Activated CD4-positive, CD25-positive, alpha-beta regulatory T cell treated with anti-CD3 and anti-CD28 coated beads, Interleukin-2, amount 50 U/mL, for 72 hours (primary cell): ENCODE measurements at places on chromosomes 13 and 19.

- DNase-seq, result no peak
Observed at GRCh38 chr19:49119411-49120324, at the start of gene PPFIA3. TSS of gene PPFIA3 (plus strand) at chr19:49119544. CDS start at chr19:49127874, 8,330 bp downstream.

DNA sequence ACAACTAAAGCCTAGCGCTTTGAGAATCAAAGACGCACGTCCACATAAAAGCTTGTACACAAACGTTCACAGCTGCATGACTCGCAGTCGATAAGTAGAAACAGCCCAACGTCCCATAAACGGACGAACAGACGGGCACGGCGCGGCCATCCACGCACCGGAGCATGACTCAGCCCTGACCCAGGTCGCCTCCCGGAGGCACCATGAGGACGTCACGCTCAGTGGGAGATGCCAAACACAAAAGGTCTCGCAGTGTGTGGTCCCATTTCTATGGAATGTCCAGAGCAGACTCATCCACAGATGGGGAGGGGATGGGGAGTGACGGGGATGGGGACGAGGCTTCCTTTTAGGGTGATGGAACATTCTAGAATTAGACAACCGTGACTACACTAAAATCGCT is 9.4 kb downstream of the POLRMT start:
- DNase-seq, result no peak

GRCh38 chr13:43441899-43442499 is 344.8 kb downstream of the ENOX1 start:
- DNase-seq, result no peak

- no peak for DNase-seq
Observed at GRCh38 chr19:48755084-48755641, at the start of gene FGF21. TSS of gene FGF21 (plus strand) at chr19:48755524. CDS start at chr19:48756237, 713 bp downstream.

DNA sequence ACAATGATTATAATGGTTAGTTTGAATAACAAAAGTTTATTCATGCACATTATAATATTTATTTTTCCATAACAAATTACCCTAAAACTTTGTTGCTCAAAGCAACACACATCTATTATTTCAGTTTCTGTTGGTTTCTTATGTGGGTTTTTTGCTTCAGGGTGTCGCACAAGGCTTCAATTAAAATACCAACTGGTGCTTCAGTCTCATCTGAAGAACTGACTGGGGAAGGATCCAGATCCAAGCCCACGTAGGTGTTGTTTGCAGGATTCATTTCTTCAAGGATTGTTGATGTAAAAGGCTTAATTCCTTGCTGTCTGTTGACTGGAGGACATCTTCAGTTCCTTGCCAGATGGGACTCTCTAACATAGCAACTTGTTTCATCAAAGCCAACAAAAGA is 747.2 kb upstream of the PCDH20 start:
- no peak for DNase-seq

- DNase-seq, result no peak
Observed at GRCh38 chr13:105406551-105406950, 1128.9 kb downstream of the EFNB2 start.

GRCh38 chr13:111156421-111156820 is 41.3 kb downstream of the ARHGEF7 start:
- DNase-seq, result no peak

DNA sequence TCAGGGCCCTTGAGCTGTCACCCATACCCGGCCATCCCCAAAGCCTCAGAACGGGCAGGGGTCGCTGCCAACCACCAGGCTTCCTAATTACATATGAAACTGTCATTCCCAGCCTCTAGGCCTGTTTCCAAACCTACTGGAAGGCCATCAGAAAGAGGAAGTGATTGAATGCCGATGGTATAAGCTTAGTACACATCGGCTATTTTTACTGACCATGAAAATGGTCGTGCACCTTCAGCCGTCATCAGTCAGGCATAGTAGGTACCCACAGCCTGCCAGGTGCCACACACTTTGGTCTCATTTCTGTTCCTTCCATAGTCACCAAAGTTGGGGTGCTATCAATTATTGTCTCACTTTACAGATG is 10.2 kb downstream of the KRI1 start:
- DNase-seq, result no peak

DNA sequence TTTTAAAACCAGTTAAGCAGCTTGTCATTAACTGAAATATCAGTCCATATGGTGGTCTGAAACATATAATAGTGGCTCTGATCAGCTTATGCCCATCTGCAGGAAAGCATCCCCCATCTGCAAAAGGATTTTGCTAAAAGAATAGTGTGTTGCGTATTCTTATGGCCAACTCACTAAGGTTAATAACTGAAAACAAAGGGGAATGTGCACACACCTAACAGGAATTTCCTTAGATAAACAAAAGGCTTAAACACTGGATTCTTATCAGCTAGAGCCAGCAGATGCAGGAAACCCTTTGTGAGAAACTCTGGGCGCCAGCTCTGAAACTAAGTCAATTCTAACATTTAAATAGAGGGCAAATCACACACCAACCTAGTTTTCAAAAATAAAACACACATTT is 22.1 kb downstream of the VPS36 start:
- no peak for DNase-seq

GRCh38 chr13:25179011-25179410 is 6.9 kb upstream of the AMER2 start:
- DNase-seq, result no peak

DNA sequence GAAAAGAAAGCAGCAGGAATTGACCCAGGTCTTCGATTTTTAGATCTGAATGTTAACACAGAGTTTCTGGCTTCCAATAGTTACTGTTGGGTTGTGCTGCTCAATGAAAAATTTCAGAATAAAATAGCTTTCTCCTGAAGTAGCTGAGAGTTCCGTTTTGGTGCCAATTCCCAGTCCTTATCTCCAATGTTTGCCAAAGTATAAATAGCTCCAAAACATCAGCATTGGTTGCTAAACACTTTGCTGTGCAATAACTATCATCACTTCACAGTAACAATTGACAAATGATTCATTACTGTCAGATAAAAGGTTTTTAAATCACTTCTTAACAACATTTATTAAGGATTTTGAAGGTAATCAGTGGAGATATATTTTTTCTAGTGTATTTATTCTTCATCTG is 446.0 kb downstream of the PCDH20 start:
- DNase-seq, result no peak

- DNase-seq, result no peak
Observed at GRCh38 chr19:18488403-18488723, 33.5 kb downstream of the ELL start.

GRCh38 chr19:39052243-39052746 is 19.9 kb upstream of the FBXO27 start:
- DNase-seq, result peak; percentile 79

DNA sequence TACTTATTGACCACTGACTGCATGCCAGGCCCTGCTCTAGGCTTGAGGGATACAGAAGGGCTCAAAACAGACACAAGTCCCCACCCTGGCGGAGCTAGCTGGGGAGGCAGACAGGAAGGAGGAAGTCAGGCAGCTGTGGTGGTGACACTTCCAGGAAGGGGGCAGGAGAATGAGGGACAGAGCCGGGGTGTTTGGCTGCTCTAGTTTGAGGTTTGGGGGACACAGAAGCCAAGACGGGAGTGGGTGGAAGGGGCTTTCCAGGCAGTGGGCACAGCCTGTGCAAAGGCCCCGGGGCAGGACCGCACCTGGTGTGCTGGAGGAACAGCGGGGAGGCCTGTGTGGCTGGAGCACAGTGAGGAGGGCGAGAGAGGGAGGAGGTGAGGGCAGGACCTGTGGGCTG is 4.0 kb downstream of the MRPL54 start:
- DNase-seq, result no peak

DNA sequence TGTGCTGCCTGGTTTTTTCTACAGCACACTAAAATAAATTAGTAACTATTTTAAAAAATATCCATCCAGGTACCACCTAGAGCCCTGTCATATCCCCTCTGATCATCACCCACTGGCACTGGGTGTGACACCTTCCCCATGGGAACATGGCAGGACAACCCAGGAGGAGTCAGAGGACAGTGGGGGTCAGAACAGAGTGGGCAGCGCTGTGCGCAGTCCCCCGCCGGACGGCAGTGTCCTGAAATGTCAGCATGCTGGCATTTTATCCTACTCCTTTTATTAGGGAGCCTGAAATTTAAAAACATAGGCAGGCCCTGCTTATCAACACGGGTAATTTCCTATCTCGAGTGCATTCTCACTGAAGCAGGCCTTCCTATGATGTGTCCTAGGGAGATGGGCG is 42.1 kb upstream of the GAS6 start:
- peak; percentile 3 for DNase-seq

DNA sequence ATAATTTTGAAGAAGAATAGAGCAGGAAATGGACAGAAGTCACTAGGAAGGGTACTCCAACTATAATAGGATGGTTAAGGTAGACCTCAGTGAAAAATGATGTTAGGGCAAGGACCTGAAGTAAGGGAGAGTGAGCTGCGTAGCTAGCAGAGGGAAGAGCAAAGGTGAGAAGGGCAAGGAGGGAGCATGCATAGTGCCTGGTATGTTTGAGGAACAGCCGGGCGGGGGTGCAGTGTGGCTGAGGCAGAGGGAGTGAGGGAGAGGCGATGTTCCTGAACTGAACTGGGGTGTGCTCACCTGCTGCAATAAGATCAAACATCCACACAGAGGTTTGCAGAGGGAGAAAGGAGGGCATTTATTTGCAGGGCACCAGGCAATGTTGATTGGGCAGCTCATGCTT is 110.4 kb downstream of the DNAJC15 start:
- DNase-seq, result no peak

- DNase-seq, result no peak
Observed at GRCh38 chr13:51298812-51299211, 40.7 kb upstream of the SERPINE3 start.

DNA sequence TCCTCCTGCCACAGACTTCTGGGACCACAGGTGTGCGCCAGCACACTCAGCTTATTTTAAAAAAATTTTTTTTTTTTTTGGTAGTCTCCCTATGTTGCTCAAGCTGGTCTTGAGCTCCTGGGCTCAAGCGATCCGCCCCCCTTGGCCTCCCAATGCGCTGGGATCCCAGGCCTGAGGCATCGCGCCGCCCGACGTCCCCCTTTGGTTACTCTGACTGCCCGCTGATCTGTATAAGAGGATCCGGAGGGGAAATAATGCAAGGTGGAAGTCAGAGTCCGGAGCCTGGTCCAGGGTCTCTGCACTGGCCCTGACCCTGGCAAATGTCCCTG is 486 bp upstream of the ZNF805 start:
- no peak for DNase-seq

GRCh38 chr19:24052811-24053210 is 34.2 kb upstream of the ZNF254 start:
- DNase-seq, result no peak

DNA sequence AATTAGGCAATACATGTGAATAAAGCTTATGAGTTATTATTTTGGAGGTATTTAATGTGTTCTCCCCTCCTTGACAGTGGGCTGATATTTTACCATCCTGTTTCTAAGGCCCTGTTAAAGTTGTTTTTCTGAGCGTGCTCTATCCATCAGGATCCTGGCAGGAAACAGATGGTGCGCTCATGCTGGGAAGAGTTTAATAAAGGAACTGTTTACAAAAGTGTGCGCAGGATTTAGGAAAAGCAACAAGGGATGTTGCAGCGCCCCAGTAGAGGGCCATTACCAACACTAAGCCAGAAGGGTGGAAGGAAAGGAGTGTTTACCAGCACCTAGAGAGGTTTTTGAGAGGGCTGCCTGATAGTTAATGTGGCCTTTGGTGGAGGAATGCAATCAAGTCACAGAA is 374.5 kb downstream of the KCNRG start:
- no peak for DNase-seq

- no peak for DNase-seq
Observed at GRCh38 chr13:63643543-63643942, 2227.9 kb upstream of the PCDH20 start.

- DNase-seq, result no peak
Observed at GRCh38 chr19:29413435-29413834, 112.4 kb upstream of the VSTM2B start.

GRCh38 chr13:95763601-95764000 is 86.7 kb downstream of the DNAJC3 start:
- no peak for DNase-seq

- no peak for DNase-seq
Observed at GRCh38 chr13:91930687-91931086, 532.3 kb downstream of the GPC5 start.

- peak; percentile 21 for DNase-seq
Observed at GRCh38 chr19:39936020-39936419, 1.6 kb upstream of the FCGBP start.

- DNase-seq, result no peak
Observed at GRCh38 chr13:110499621-110500281, 61.8 kb downstream of the RAB20 start.

- no peak for DNase-seq
Observed at GRCh38 chr19:19943848-19944582, 43.3 kb downstream of the ZNF93 start.

DNA sequence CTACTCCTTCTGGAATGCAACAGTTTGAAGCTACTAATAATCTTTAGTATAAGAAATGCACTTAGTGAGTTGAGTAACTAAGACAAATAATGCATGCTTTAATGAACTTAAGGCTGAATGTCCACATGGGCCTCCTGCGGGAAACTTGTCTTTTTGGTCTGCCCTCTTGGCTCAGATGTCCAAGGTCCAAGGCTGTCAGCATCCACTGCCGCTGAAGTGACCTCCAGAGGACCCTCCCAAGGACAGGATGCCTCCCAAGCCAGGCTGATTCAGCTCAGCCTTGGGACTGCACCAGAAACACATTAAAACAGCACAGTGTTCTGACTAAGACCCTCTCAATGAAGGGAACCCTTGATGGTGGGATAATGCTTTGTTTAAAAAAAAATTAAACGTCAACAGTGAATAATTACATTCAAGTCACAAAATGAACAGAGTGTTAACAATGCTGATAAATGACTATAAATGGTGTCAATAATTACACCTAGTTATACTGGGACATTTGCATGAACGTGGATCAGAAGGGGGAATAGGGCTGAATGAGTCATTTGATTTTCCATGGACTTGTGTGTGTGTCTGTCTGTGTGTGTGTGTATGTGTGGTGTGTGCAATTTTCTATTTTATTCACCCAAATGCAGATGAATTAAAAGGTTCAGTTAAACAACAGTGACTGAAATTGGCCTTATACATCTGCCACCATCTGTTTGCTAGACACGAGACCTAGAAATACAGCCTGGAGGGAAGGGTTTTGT is 150.5 kb downstream of the COL4A1 start:
- no peak for DNase-seq

GRCh38 chr19:3350014-3350663 is 16.2 kb upstream of the NFIC start:
- DNase-seq, result no peak

DNA sequence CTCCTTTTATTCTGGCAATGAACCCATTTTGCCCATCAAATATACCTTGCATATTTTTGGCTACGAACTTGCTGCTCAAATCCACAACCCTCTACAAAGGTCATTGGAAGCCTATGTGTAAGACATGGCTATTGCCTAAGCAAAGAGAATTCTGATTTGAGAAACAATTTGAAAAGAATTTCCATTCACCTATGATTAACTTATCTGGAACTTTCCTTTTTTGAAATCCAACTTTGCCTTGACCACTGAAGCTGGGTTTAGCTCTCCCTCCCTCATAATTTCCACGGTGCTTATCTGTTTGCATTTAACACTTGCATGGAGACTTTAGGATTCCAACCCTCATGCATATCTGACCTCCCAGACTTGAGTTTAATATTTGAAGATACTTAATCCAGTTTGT is 1514.7 kb upstream of the SLC10A2 start:
- DNase-seq, result no peak

- no peak for DNase-seq
Observed at GRCh38 chr13:79282976-79283375, 123.1 kb downstream of the RBM26 start.
